ENCODE measurements at places on chromosomes 4 and X.

GRCh38 chrX:112670977-112671376 lies 8.8 kb downstream of the LHFPL1 start:
- no peak for DNase-seq

GRCh38 chrX:134418317-134419113 lies 41.5 kb upstream of the HPRT1 start:
- DNase-seq = no peak

DNA sequence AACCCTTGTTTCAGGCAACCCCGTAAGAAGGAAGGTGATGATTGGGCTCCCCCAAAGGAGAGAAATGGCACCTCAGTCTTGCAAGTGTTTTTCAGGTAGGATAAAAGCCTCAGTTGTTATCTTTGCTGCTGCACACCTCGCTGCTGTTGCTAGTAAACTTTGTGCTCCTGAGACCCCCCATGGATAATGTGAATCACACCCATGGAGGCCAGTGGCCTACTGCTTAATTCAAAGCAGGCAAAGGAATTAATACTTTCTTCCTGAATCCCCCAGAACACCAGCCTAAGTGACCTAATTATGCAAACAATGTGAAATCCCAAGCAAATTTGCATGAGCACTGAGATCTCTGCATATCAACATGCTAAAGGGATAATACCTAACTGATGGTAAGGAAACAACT lies 337.5 kb downstream of the GRIA2 start:
- DNase-seq = no peak

DNA sequence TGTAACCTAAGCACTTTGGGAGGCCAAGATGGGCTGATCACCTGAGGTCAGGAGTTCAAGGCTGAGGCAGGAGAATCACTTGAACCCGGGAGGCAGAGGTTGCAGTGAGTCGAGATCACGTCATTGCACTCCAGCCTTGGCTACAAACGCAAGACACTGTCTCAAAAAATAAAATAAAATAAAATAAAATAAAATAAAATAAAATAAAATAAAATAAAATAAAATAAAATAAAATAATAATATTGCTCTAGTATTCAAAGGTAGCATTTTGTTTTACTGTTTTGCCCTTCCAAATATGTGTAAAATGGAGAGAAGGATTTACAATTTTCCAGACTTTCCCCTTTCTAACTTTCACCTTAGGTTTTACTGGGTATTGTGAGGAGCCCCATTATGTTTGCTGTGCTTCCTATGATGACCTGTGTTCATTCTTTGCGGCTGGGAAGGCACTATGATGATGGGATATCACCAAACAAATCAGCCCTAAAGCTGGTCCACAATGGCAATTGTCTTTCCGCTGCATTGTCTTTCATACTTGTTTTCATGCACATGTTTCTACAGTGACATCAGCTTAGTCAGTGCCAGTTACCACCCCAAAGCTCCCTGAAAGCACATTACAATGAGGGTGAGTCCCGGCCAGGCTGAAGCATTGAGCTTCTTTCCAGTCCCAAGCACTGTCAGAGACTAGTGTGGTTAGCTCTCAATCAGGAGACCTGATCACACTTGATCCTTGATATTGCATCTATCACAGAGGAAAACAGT lies 50.8 kb downstream of the DTHD1 start:
- DNase-seq = no peak

- DNase-seq = no peak
Measured at GRCh38 chrX:121084903-121085611, 37.6 kb downstream of the GLUD2 start.

DNA sequence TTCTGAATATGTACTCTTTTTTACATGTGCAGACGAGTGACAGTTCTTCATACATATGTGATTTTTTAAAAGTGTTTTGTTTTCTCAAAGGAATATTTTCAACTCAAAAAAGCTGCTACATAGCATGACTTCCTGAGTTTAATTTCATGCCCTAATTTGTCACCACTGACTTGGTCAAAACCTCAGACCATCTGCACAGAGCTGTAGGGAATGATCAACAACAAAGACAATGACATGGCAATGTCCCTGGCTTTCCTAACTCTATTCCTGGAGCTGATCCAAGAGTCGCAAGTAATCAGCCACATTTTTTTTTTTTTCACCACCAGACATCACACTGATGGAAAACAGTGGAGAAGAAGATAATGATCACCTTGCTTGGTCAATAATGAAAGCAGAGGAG lies 97.7 kb downstream of the TMA16 start:
- DNase-seq = peak; percentile 23

GRCh38 chrX:43631841-43632240 lies 24.3 kb upstream of the MAOA start:
- no peak for DNase-seq

DNA sequence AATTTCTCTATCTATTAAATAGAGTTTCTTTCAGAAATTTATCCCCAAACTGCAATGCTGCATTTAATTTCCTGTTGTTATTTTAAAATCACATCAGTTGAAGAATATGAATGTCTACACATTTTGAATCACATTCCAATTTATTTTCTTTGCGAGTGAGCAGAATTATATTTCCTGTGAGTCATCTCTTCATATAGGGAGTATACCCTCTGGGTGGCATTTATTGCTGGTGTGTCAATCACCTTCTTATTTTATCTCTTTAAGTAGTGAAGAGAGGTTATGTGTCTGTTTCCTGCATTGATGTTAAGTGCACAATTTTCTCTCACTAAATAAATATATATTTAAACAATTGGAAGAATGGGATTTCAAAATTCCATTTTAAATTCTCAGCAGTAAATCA lies 511.0 kb upstream of the ATOH1 start:
- DNase-seq = no peak

- no peak for DNase-seq
Measured at GRCh38 chrX:9562851-9563250, 98.0 kb downstream of the TBL1X start.

DNA sequence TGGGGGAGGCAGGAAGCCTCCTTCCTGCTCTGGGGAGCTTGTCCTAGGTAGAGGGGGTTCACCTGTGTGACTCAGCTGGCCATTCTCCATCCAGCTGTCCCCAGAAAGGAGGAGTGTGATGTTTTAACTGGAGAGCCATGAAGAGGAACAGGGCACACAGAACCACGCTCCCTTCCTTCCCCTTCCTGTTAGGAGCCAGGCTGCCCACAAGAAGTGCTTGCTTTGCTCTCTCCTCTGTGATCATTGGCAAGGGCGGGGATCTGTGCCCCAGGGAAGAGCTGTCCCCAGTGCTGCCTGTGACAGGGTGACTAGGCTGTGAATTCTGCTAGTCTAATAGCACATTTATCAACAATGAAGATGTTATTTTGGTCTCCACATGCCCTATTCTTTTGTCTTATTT lies 169.6 kb upstream of the GATB start:
- no peak for DNase-seq

DNA sequence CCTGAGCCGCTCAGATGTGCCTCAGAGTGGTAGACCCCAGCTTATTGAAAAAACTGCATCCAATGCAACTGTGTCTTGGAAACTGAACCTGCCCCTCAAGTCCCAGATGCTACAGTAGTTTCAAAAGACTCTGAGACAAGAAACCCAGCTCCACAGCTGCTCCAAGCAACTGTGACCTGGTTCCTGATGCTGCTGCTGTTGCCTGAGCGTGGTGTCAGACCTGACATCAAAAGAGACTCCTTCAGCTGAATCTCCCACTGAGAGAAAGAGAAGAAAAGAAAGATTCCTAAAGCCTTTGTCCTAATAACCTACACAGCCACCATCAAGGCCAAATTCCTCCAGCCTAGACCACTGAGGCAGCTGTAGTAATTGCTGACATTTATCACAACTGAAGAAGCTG lies 630.1 kb downstream of the STIM2 start:
- no peak for DNase-seq

Measured in NCI-H2081 (cell line).